ENCODE measurements at places on chromosomes 3 and 15. TPM values are rescaled to one million over a fixed set of nuclear protein-coding genes. Genes with fewer than 3 reads are reported as not detected.

SNURF gene
- total RNA-seq: 9.1 TPM

P3H2 gene
- 2.5 TPM for total RNA-seq

CCDC191 gene
- 7.8 TPM for total RNA-seq

DGKG gene
- 0.16 TPM for total RNA-seq

SH3GL3 gene
- total RNA-seq: 5.2 TPM

ARGFX gene
- total RNA-seq: not detected

TAGLN3 gene
- 229 TPM for total RNA-seq

NEIL1 gene
- total RNA-seq: 4.9 TPM

TMEM158 gene
- 2.9 TPM for total RNA-seq

GRCh38 chr15:48800245-48800644, 10.6 kb downstream of the CEP152 start:
- ATAC-seq: no peak

DNA sequence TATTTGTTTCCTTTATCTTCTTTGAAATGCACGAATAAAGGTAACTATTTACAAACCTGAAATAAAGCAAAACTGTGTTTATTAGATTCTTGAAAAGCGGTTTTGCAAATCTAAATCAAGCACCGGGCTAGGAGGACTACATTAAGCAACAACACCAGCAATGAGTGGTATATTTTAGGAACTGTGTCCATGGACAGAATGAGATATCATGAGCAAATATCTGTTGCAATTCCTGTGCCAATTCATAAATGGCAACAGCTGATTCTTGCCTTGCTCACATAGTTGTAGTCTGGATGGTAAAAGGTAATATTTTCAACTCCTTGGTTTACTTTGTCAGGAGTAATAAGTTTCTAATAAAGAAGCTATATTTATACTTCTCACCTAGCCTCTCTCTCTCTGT, 403.3 kb downstream of the LPP start:
- ATAC-seq: no peak

GRCh38 chr3:55242921-55243320, 244.2 kb downstream of the WNT5A start:
- ATAC-seq: no peak

DNA sequence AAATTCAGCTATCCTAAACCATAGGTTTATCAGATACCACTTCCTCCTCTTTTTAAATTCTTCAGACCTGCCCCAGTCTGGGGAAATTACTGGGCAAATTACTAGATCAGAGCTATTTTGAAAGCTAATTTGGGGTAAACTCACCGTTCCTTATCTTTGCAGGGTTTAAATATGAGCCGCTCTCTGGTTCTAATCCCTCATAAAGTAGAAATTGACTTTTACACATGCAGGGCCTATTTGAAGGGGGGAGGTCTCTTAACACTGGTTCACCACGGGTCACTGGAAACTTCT, 11.0 kb upstream of the MEIS2 start:
- no peak for ATAC-seq

DNA sequence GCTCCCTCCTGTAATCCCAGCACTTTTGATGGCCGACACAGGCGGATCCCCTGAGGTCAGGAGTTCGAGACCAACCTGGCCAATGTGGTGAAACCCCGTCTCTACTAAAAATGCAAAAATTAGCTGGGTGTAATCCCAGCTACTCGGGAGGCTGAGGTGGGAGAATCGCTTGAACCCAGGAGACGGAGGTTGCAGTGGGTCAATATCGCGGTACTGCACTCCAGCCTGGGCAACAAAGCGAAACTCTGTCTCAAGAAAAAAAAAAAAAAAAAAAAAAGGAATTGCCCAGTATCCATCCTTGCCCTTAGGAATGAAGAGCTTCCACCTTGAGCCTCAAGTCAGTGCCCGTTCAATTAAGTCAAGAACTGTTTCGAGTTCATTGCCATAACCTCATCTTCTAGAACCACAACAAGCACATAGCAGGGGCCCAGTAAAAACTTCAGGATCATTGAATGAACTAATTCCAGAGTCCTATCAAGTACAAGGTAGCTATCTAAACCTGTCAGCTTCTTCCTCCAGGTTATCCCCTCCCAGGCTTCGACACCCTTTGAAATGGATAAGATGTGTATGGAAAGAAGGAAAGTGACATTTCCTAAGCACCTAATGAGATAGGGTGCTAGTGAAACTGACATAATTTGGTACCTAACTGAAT, 826 bp downstream of the DBR1 start:
- ATAC-seq: no peak

- ATAC-seq: peak; percentile 81
Measured at GRCh38 chr3:25707268-25707926, 42.7 kb upstream of the TOP2B start.

- no peak for ATAC-seq
Measured at GRCh38 chr3:55370272-55370671, 116.8 kb downstream of the WNT5A start.

DNA sequence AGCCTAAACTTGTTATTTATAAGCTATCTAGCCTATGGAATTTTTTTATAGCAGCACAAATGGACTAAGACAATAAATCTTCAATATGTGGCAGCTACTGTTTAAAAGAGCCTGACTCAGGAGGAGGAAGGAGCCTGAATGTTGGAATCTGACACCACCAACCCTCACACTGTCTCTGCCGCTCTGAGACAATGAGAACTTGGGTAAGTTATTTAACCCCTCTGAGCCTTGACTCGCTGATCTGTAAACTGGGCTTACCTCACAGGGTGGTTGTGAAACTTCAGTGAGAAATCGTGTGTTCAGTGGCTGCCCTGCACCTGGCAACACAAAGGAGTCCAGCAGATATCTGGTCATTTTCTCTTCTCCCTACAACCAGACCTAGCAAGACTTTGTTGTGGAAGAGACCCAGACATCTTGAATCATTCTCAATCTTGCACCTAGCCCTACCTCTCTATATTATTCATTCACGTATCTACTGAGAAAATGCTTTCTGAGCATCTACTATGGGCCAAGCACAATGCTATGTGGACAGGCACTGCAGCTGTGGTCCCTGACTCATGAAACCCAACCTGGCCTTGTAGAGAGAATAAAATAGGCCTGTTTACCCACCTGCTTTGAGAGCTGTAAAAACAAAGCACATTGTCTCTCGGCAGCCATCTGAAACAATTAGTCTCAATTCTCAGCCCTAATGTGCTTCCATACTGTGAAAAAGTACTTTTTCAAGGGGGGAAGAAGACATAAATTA, 81.9 kb upstream of the SLC25A36 start:
- ATAC-seq: no peak

DNA sequence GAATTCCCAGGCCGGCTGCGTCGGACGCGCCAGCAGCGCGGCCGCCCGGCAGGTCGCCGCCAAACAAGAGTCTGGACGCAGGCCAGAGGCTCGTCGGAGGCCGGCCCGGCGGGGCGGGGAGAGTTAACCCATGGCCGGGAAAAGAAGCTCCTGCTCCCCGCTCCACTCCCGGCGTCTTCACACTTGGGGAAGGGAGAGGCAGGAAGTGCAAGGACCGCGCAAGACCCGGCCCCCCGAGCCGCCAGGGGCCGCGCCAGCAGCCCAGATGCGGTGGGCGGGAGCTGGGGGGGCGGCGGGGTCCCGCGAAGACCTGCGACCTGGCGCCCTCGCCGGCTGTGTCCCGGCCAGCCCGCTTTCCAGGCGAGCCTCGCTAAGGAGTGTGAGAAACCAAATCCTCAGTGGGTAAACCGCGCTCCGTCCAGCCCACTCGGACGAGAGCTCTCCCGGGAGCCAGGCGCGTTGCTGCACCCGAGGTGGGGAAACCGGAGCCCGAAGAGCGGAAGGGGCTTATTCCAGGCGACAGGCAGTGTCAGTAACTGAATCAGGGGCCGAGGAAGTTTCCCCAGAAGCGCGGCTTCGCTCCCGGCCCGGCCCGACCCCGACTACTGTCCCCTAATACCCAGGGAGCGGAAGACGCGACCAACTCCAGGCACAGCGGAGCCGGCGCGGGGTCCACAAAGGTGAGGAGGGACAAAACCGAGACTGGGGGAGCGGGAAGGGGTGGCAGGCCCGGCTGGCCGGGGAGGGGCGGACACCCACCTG, 721 bp downstream of the ADAMTS7 start:
- peak; percentile 51 for ATAC-seq

GRCh38 chr3:134620476-134621115, 30.2 kb downstream of the KY start:
- ATAC-seq: no peak

DNA sequence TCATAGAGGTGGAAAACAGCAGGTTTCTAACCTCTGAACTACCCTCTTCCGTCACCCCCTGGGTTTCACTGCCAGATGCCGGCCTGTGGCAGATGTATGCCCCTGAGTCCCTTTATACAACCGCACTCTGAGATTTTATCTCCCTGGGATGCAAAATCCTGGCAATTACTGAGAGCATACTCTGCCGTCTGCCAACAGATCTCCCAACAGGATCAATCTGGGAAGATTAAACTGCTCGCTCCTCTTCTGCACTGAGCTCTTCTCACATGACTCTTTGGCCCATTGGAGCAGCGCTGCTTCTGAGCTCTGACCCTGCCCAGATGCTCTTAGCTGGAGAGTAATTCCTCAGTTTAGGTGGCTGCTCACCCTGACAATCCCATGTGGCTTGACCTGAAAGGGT, 133.2 kb downstream of the LIPC start:
- peak; percentile 21 for ATAC-seq

DNA sequence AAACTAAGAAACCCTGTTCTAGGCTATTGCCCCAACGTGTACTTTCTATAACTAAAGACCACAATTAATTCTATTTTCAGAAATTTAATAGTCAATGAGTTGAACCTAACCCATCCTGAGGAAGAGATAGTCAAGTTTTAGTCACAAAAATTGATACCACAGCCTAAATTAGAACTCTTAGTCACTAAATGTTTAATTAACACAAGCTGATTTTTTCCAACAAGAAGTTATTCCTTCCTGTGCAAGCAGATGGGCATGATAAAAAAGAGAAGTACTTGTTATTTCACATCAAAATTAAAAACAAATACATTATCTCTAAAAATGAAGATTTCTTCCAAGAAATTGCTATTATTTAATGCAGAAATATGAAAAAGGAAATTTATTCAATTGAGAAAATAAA, 38.4 kb upstream of the TERB2 start:
- ATAC-seq: no peak

DNA sequence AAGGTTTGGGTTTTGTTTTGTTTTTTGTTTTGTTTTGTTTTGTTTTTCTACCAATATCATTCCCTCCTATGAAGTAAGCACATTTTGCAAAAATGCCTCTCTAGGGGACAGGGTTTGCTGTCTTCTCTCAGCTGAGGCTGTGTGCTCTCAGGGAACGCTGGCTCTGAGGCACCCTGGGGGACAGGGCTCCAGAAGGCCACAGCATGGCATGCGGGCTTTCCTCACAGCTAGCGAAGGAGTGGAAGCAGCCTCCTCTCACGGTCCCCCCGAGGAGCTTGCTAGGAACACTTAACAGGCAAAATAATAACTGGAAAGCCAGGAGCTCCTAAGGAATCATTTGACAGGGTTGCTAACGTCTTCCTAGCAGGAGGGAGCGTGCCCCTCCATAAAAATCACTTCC, 227.7 kb upstream of the ST8SIA2 start:
- ATAC-seq: no peak

DNA sequence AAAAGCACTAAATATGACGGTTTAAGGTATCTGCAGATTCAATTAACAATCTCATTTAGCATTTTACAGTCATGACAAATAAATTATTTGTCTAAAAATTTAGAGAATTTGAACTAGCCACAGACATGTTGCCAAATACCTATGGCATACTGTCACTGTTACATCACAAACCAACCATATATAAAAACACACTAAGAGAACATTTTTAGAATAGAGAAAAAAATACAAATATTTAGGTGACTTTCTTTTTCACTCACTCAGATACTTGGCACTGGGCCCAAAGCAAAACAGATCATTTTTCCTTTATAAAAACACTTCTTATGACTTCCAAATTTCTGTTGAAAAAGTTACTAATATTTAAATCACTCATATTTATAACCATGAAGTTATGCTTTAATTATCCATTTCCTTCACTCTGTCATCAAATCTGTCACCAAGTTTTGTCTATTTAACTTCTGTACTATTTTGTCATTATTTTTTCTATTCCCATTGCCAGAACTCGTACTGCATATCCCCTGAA, 644.7 kb downstream of the OTOL1 start:
- no peak for ATAC-seq
